LoVo (cell line): ENCODE measurements at places on chromosomes 2 and 18.
A peak's percentile ranks its signal among the peaks of the same experiment; 100 is the strongest.

DNA sequence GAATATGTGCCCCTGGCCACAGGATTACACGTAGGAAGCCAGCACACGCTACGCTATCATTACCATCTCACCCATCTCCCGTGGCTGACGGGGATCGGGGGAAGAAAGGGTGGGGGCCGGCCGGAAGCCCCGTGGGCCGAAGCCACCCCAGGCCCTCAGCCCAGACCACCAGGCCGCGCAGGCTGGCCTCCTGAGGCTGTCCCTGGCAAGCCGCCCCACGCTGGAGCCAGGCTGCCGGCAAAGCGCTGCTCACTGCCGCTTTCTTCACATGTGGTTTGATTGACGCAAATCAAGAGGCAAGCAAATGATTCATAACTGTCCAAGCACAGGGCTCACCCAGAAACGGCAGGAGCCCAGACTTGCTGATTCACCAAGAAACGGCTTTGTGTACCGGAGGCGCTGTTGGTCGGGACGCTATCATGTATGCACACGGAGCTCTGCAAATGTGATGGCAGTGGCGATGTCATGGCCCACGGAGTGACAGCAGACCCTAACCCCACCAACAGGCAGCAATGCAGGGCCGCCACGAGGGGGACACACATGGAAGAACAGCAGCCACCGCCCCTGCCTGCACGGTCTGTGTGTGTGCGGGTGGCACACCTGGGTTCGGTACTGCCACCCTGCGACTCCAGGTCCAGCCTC is 125.7 kb downstream of the HDAC4 start:
- peak; percentile 80 for DNase-seq

DNA sequence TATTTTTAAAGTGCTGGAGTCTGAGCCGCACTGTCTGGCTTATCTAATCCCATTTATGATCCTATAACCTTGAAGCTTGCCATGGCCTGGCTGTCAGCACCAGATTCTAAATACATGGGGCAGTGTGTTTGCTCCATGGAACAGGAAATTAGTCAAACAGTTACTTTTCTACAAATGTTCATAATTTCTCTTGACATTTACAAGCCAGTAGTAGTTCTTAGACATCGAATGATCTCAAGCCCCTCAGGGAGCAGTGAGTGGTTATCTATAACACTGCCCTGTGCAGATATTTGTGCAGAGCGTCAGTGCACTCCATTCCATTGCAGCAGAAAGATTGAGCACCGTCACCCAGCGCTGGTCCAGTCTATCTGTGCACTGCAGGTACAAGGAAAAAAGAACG is 205.2 kb downstream of the AGPS start:
- DNase-seq: no peak

- no peak for DNase-seq
These were observed 162.5 kb upstream of the TMEFF2 start for GRCh38 chr2:192357217-192357616.

GRCh38 chr2:141329964-141330363 is 800.9 kb downstream of the LRP1B start:
- DNase-seq: no peak

- no peak for DNase-seq
These were observed 357.0 kb upstream of the FANCL start for GRCh38 chr2:58598171-58598570.

GRCh38 chr2:61887717-61888266 is 664 bp downstream of the CCT4 start:
- DNase-seq: peak; percentile 35

- no peak for DNase-seq
These were observed 72.3 kb upstream of the ITGA4 start for GRCh38 chr2:181384923-181385322.

- DNase-seq: no peak
These were observed 60.6 kb upstream of the ATP8B1 start for GRCh38 chr18:57863706-57864105.

- DNase-seq: no peak
These were observed 77.3 kb downstream of the CPS1 start for GRCh38 chr2:210633699-210634098.

GRCh38 chr2:85772019-85772745 is 18.4 kb downstream of the ATOH8 start:
- DNase-seq: peak; percentile 76

- no peak for DNase-seq
These were observed 10.5 kb downstream of the PLB1 start for GRCh38 chr2:28506112-28506910.

DNA sequence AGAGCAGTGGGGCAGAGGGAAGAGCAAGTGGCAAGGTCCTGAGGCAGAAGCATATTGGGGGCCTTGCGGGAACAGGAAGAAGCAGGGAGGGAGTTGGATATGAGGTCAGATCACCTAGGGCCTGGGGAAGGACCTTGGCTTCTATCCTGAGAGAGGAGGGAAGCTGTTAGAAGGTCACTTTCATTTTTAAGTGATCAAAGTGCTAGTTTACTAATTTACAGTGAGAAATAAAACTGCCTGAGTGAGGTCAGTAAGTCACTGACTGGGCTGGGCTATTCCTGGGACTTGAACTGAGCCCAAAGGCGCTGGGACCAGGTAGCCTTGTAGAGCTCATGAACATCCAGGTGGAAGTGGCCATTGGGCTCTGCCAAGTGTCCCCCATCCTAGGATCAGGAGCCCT is 76.6 kb upstream of the B3GNT7 start:
- no peak for DNase-seq

GRCh38 chr18:61169386-61169785 is 163.8 kb upstream of the CDH20 start:
- no peak for DNase-seq

DNA sequence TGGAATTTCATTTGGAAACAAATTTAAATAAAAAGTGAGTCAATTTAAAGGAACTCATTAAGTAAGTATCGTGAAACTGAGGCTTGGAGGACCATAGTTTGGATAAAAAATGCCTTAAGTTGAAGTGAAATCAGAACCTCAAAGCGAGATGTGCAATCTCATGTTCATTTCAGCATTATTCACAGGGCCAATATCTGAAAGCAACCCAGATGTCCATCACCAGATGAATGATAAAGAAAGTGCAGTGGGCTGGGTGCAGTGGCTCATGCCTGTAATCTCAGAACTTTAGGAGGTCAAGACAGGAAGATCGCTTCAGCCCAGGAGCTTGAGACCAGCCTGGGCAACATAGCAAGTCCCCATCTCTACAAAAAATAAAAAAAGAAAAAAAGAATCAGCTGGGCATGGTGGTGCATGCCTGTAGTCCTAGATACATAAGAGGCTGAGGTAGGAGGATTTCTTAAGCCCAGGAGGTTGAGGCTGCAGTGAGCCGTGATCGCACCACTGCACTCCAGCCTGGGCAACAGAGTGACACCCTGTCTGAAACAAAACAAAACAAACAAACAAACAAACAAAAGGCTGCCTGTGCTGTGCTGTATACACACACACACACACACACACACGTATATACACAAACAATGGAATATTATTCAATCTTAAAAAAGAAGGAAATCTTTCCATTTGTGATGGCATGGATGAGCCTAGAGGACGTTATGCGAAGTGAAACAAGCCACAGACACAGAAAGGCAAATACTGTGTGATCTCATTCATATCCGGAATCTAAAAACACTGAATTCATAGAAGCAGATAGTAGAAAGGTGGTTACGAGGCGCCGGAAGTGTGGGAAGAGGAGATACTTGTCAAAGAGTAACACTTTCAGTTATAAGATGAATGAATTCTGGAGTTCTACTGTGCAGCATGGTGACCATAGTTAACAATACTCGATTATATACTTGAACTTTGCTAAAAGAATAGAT is 14.5 kb downstream of the SH3RF3 start:
- DNase-seq: no peak

DNA sequence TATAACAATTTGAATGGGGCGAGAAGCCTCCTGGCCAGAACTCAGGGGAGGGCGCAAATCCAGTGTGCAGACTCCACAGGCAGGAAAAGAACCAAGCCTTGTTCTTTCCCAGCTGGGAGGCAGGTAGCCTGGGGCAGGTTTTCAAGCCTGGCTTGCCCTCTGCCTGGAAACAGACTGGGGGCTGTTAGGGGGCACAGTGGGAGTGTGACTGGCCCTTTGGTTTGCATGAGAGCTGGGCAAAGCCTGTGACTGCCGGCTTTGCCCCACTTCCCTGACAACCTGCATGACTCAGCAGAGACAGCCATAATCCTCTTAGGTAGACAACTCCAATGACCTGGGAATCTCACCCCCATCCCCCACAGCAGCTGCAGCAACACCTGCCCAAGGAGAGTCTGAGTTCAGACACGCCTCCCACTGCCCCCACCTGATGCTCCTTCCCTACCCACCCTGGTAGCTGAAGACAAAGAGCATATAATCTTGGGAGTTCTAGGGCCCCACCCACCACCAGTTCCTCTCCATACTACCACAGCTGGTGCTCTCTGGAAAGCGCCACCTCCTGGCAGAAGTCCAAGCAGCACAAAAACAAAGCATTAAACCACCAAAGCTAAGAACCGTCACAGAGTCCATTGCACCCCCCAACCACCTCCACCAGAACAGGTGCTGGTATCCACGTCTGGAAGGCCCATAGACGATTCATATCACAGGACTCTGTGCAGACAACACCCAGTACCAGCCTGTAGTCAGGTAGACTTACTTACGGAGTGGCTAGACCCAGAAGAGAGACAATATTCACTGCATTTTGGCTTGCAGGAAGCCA is 402.5 kb downstream of the STK39 start:
- DNase-seq: no peak

DNA sequence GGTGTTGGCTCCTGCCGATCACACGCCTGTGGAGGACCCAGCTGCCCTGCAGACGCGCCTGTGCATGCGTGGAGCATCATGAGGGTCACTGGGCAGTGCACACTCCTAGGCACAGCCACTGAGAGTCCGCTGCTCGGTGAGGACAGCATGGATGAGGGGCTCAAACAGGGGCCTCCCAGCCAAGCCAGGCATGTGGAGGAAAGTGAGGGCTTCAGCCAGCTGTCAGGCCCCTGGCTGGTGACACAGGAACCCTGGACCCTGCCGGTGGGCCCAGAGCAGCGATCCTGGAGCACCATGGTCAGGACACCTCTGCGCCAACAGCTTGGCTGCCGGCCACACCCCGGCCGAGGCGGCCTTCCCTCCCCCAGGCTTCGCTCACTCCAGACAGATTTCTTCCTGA is 171.2 kb downstream of the RTP5 start:
- no peak for DNase-seq

GRCh38 chr18:12630136-12630535 is 27.8 kb downstream of the SPIRE1 start:
- DNase-seq: no peak

DNA sequence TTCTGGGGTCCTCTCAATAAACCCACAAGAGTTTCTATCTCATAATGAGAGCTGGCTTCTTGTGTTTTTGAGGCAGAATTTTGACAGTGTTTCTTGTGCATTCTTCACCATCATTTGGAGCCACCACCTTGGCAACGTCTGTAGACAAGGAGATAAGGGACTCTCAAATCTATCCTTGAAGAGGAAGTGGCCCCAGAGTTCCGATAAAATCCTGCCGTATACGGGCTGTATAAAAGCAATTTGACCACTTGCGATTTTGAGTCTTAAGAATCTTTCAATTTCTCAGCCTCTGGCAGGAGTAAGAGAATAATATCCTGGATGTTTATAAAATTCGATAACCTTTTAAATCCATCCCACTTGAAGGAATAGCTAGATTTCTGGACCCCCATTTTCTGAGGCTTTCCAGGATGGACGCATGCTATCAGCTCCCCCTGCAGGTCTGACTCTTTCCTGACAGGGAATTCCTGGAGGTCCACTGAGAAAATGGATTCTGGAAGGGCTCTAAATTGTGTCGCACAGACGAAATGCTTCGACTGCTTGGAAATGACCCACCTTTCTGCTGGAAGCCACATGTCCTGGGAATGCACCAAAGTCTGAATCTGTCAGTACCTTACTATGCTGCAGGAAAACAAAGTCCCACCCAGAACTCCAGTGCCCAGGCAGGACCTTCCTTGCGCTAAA is 54.1 kb downstream of the E2F6 start:
- DNase-seq: peak; percentile 55

GRCh38 chr2:6820903-6821584 is 44.7 kb downstream of the CMPK2 start:
- no peak for DNase-seq

- no peak for DNase-seq
These were observed 683.0 kb downstream of the SLC4A3 start for GRCh38 chr2:220310451-220310861.

DNA sequence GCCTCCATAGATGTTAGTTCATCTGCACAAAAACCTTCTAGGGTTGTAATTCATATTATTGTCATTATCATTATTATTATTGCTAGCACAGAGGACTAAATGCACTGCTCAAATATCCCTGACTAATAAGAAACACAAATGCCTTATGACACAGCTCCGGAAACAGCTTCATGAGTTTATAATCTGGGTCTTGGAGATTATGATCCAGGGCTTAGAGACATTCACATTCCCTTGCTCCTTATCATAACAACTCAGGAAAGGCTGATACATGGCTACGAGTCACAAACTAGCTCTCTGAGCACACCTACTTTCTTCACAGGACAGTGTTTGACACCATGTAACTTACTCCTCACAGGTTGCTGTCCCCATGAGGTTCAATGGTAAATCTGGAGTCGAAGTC is 102.2 kb upstream of the TTC39C start:
- DNase-seq: no peak

- no peak for DNase-seq
These were observed 102.4 kb downstream of the GALNT3 start for GRCh38 chr2:165691615-165692014.

GRCh38 chr2:236679884-236680860 is 110.5 kb downstream of the ACKR3 start:
- peak; percentile 12 for DNase-seq

- DNase-seq: no peak
These were observed 39.8 kb upstream of the C2orf15 start for GRCh38 chr2:99101697-99102096.

DNA sequence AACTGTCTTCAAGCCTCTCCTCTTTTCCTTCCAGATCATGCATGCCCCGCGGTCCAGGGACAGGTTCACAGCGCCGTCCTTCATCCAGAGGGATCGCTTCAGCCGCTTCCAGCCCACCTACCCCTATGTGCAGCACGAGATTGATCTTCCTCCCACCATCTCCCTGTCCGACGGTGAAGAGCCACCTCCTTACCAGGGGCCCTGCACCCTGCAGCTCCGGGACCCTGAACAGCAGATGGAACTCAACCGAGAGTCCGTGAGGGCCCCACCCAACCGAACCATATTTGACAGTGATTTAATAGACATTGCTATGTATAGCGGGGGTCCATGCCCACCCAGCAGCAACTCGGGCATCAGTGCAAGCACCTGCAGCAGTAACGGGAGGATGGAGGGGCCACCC is 81.3 kb downstream of the FAM210A start:
- DNase-seq: no peak

DNA sequence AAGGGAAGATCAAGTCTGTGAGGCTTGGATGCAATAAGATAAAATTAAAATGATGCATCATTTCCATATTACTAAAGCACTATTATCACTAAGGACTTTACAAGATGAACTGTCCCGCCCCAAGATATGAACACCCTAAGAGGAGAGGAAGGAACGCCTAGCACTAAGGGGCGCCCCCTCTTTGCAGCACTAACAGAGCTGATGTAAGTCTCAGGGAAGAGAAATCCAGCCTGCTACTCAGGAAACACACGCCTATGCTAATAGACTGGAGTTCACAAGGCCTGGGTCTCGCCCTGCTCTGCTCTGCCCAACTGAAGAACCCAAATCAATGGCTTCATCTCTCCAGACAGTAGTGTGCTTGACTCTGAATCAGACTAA is 6.1 kb downstream of the INO80C start:
- DNase-seq: no peak
